ENCODE measurements at places on chromosomes 7 and 10.

- no peak for DNase-seq
- H3K4me1 ChIP-seq, result no peaks in the 10 kb centered on the region
- no peaks in the 10 kb centered on the region for H3K27me3 ChIP-seq
- no peaks in the 10 kb centered on the region for H3K36me3 ChIP-seq
- H3K4me3 ChIP-seq, result no peak overlapping the region
- H3K27ac ChIP-seq, result no peak overlapping the region
These were observed 217.7 kb downstream of the PRKG1 start for GRCh38 chr10:51291961-51292360.

- no peak for DNase-seq
- H3K36me3 ChIP-seq, result no peaks in the 10 kb centered on the region
- H3K27ac ChIP-seq, result no peak overlapping the region
These were observed 79.4 kb downstream of the MYL10 start for GRCh38 chr7:101549734-101550133.

DNA sequence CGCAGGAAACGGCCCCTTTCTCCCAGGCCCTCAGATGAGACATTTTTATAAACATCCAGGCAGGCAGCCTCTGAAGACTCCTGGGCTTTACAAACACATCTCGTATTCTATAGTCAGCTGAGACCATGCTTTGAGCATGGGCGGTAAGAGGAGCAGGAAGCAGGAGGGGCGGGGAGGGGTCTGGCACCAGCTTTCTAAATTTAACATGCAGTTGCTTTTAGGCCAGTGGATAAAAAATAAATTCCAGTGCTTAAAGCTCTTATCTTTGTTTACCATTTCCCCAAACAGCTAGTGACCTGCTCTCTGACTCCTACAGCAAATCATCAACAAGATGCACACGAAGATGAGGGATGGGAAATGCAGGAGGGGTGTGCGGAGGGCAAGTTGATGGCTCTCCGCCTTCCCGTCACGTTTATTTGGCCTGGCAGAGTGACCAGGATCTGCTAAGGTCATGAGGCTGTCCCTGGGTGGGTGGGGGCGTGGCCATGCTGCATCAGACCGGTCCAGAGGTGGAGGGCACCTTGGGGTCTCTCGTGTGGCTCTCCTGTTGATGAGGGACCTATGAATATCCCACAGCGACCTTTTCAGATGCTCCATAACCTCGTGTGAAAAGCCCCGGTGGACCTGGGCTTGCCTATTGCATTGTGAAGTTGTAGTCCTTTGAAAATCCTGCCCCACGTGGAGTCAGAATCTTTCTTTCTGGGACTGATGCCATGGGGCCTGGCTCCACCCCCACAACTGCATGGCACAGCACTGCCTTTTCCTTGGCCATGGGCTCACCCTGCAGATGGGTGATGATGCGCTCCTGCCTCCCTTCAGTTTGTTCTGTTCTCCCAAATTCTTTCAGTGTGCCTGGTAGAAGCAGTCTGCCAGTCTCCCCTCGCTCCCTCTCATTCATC is 67.5 kb downstream of the PARP12 start:
- no peak for DNase-seq
- H3K27me3 ChIP-seq, result no peaks in the 10 kb centered on the region
- H3K4me1 ChIP-seq, result no peaks in the 10 kb centered on the region
- no peak overlapping the region for H3K27ac ChIP-seq

DNA sequence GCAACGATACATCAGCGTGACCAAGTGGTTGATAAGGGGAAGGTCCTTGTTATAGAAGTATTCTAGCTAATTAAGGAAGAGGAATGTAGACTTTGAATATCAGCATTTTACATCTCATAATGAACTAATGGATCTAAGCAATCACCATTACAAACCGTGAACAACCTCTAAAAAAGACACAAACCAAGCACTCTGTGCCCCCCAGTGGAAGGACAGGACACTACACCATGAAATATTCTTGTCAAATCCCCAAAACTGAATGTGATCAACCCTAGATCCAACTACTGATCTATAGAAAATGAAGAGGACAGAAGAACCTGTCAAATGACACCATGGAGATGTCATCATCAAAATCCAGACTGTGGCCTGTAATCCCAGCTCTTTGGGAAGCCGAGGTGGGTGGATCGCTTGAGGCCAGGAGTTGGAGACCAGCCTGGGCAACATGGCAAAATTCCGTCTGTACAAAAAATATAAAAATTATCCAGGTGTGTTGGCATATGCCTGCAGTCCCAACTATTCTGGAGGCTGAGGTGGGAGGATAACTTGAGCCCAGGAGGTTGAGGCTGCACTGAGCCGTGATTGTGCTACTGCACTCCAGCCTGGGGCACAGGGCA is 111.3 kb upstream of the CARD11 start:
- no peak overlapping the region for H3K27ac ChIP-seq
- no peak overlapping the region for H3K4me3 ChIP-seq
- peaks cover 5% of the 10 kb centered on the region for H3K27me3 ChIP-seq
- peak; percentile 50 for DNase-seq

GRCh38 chr10:110786172-110786571 is 85.6 kb upstream of the PDCD4 start:
- no peaks in the 10 kb centered on the region for H3K4me1 ChIP-seq
- H3K36me3 ChIP-seq, result no peaks in the 10 kb centered on the region
- H3K27ac ChIP-seq, result no peak overlapping the region
- DNase-seq, result no peak
- no peak overlapping the region for H3K4me3 ChIP-seq

GRCh38 chr10:35855155-35855947 is 213.3 kb upstream of the FZD8 start:
- no peak overlapping the region for H3K27ac ChIP-seq
- no peak overlapping the region for H3K4me3 ChIP-seq
- H3K4me1 ChIP-seq, result no peaks in the 10 kb centered on the region
- no peak for DNase-seq
- H3K36me3 ChIP-seq, result no peaks in the 10 kb centered on the region

- no peak overlapping the region for H3K27ac ChIP-seq
- no peak for DNase-seq
- H3K4me3 ChIP-seq, result no peak overlapping the region
- no peaks in the 10 kb centered on the region for H3K4me1 ChIP-seq
- no peaks in the 10 kb centered on the region for H3K27me3 ChIP-seq
These were observed 16.3 kb downstream of the CUBN start for GRCh38 chr10:17113346-17113745.

DNA sequence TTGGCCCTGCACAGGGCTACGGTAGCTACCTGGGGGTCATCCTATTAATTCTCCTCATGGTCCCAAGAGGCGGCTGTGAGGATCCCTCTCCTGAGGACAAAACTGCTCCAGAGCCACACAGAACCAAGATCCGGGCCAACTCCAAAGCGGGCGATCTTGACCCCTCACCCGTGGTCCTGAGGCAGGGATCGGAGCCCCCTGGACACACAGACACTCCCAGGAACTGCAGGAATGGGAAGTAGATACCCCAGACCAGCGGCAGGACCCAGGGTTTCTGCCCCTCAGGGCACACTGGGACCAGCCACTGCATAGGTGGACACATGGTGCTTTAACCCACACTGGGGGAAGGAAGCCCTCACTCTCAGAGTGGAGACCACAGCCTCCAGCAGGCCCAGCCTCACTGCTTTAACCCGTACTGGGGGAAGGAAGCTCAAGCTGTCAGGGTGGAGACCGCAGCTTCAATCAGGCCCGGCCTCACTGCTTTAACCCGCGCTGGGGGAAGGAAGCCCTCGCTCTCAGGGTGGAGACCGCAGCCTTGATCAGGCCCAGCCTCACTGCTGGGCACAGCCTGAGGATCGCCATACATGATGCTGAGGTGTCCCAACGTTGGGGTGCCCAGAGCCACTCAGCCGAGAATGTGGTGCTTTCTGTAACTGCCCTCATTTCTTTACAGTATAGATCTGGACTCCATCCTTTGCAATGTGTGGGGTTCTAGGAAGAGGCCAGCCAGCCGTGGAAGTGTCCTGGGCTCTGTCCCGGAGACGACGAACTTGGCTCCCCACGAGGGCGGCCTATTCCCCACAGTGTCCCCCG is 60.1 kb downstream of the DIP2C start:
- no peak for DNase-seq
- H3K27me3 ChIP-seq, result no peaks in the 10 kb centered on the region
- no peaks in the 10 kb centered on the region for H3K36me3 ChIP-seq

DNA sequence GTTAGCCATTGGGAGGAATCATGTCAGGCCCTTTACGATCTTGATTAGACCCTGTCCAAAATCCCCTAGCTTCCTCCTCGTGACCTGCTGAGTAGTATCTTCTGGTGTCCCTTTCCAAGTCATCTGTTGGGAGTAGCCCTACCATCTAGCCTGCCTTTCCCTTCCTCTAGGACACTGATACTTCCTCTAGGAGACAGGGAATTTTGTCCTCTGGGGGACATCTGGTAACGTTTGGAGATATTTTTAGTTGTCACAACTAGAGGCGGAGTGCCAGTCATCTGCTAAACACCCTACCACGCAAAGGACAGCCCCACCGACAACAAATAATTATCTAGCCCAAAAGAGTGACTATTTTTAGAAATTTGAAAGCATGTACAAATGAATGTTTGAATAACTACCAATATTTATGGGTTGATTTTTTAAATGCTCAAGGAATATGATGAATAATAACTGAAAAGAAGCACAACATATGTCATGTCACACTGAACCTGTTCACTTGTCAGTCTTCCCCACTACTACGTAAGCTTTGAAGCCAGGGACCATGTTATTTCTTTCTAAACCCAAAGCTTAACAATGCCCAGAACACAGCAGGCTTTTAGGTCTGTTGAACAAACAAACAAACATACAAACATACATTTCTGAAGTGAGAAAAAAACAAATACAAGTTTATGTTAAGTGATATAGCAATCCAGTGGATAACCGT is 105.9 kb downstream of the ARHGAP12 start:
- H3K27me3 ChIP-seq, result no peaks in the 10 kb centered on the region
- DNase-seq, result no peak
- H3K27ac ChIP-seq, result no peak overlapping the region
- 0 out of 2 replicates have a peak, but pooled peaks cover 5% of the 10 kb centered on the region for H3K36me3 ChIP-seq

- no peaks in the 10 kb centered on the region for H3K27me3 ChIP-seq
- H3K36me3 ChIP-seq, result no peaks in the 10 kb centered on the region
- no peak overlapping the region for H3K4me3 ChIP-seq
These were observed 114.7 kb upstream of the FAM171A1 start for GRCh38 chr10:15485684-15486316.

- H3K27me3 ChIP-seq, result no peaks in the 10 kb centered on the region
- no peak overlapping the region for H3K4me3 ChIP-seq
- no peaks in the 10 kb centered on the region for H3K36me3 ChIP-seq
- no peak for DNase-seq
- no peaks in the 10 kb centered on the region for H3K4me1 ChIP-seq
These were observed 44.6 kb downstream of the GTF2IRD1 start for GRCh38 chr7:74498354-74498753.

DNA sequence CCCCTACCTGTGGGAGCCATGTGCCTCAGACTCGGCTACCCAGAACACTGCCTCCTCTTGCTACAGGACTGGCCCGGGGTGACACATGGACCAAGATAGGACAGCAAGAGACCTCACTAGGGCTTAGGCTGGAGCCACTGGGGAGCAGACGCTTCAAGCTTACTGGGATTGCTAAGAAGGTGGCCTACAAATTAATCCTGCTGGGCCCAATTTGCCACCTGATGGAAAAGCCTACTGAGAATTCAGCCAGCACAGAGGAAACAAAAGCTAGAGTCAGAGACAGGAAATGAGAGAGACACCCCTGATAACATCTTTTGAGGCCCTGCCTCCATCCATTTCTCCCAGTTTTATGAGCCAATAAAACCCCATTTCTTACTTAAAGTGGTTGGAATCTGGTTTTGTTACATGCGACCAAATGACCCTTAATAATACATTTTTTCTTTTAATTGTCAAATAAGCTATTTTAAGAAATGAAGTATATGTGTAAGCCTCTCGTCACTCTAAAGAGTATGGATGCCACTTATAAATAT is 282.1 kb downstream of the CXCL12 start:
- no peak overlapping the region for H3K27ac ChIP-seq
- H3K4me3 ChIP-seq, result no peak overlapping the region
- no peak for DNase-seq

GRCh38 chr7:51079494-51079893 is 237.1 kb downstream of the COBL start:
- peaks cover 6% of the 10 kb centered on the region for H3K4me1 ChIP-seq
- no peak overlapping the region for H3K4me3 ChIP-seq
- no peak overlapping the region for H3K27ac ChIP-seq
- H3K36me3 ChIP-seq, result no peaks in the 10 kb centered on the region

DNA sequence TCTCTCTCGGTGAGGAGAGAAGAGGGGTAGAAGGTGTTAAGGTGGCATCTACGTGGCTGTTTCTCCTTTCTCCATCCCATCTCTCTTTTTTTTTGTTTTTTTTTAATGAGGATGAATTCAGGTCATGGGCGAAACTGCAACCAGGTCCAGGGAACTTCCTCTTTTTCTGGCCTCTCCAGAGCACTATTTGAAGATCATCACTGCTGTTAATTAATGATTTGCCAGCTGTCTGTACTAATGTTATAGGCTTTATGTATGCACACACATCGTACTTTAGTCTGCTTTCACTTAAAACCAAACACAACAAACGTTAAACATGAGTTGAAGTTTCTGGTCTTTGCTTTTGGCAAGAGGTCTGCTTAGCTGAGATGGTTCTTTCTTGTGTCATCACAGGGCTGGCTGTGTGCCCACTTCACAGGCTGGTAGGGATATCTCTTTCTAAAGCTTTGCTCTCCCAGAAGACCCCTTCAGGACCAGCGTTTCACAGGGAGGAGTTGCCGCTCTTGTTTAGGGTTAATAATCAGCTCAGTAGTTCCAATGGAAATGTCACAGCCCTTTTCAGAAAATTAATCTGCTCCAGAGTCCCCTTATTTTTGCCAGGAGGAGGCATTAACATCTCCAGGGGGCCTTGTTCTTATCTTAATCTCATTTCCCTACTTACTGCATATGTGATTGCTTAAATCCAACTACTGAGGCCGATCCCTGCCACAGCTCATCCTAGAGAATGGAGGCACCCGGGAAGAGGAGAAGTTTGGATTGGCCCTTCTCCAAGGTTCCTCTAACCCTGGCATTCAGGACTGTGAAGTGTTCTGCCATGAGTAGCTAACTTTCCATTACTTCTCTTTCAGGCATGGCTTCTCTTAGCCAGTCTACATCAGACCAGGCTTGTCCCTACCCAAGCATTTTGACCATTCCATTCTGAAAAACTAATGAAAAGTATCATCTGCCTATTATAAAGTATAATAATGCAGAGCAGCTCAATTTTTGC is 273.9 kb upstream of the NFE2L3 start:
- H3K4me1 ChIP-seq, result no peaks in the 10 kb centered on the region
- H3K4me3 ChIP-seq, result no peak overlapping the region
- H3K27me3 ChIP-seq, result peaks cover 24% of the 10 kb centered on the region
- DNase-seq, result no peak
- no peak overlapping the region for H3K27ac ChIP-seq

DNA sequence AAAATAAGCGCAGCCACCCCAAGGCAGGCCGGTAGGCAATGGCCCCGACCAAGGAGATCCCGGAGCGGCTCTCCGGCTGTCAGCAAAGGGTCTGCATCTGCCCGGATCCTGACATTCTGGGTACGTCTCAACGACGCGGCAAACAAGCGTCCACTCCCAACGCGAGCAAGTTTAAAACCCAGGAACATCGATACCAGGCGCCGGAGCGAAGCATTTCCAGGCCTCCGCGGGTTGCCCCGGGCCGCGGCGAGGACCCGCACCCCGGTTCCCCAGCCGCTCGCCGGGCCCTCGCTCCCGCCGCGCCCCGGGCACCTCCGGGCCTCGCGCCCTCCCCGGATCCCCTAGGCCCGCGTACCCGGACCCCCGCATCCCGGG is 453 bp downstream of the URGCP start:
- no peaks in the 10 kb centered on the region for H3K27me3 ChIP-seq
- H3K4me1 ChIP-seq, result peaks cover 31% of the 10 kb centered on the region
- no peaks in the 10 kb centered on the region for H3K36me3 ChIP-seq

- no peaks in the 10 kb centered on the region for H3K27me3 ChIP-seq
- H3K36me3 ChIP-seq, result no peaks in the 10 kb centered on the region
- H3K4me3 ChIP-seq, result no peak overlapping the region
- H3K27ac ChIP-seq, result no peak overlapping the region
These were observed 105.9 kb downstream of the CDC14C start for GRCh38 chr7:49030221-49030620.

All from DND-41 (cell line).